ENCODE measurements at places on chromosomes 6 and 20.

DNA sequence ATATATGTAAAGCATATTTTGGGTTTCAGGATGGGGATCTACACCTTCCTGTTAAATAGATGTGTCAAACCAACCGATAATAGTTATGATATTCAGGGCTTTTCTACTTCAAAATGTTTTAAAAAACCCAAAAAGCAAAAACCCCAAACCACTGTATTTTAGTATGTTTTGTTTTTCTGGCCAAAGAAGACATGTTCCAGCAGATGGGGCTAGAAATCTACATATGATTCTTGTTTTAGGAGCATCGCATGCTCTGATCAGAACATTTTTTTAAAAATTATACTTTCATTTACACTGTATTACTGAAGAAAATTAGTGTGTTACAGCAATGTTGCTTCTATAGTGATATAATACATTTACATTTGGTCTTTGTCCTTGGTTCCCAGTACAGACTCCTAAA is 11.0 kb downstream of the RMND1 start:
- no peak for DNase-seq

DNA sequence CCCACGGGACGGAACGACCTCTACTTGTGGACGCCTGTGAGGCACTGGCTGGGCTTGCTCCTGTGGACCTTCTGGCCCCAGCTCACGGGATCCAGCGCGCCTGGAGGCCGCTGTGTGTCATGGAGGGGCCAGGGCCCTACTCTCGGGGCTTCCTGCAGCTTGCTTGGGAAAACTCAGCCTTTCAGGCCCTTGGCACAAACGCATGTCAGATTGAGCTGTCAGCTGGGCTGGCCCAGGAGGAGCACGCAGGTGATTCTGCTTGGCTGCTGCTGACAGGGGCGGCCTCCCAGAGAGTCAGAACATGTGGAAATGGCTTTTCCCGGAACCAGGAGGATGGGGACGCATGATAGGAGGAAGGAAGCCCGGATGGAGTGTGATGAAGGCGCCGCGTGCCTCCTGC is 39.7 kb downstream of the TMEM181 start:
- no peak for DNase-seq

- DNase-seq, result no peak
Measured at GRCh38 chr6:151497905-151498304, 4.1 kb downstream of the CCDC170 start.

GRCh38 chr6:15668918-15669317 is 6.1 kb upstream of the DTNBP1 start:
- no peak for DNase-seq

DNA sequence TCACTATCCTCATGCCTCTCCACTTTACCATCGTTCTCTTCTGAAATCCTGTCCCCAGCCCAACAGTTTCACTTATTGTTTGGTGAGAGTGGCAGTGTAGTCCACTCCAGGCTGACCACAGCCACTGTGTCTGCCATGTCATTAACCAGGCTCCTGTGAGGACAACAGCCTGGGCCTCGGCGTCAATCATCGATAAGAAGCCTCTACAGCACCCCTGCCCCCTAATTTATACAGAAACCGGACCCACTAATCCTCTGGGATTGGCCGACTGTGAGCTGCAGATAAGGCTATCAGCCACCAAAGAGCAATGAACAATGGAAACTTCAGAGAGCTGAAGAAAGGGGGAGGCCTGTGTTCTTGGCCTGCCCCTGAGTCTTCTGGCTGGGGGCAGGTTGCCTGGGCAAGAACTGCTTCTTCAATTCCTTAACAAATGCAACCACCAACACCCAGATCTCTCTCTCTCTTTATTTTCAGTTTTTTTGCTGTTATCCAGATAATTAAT is 3.4 kb downstream of the EGFL8 start:
- DNase-seq, result no peak

Measured in fibroblast of skin of left quadriceps (primary cell).